ENCODE measurements at places on chromosomes 12 and 14. TPM values are rescaled to one million over a fixed set of nuclear protein-coding genes. Genes with fewer than 3 reads are reported as not detected.

- no peak for DNase-seq
Measured at GRCh38 chr14:68577802-68578541, 214.9 kb downstream of the ZFP36L1 start.

DIO3 gene
- polyA plus RNA-seq: 0.10 TPM

DNA sequence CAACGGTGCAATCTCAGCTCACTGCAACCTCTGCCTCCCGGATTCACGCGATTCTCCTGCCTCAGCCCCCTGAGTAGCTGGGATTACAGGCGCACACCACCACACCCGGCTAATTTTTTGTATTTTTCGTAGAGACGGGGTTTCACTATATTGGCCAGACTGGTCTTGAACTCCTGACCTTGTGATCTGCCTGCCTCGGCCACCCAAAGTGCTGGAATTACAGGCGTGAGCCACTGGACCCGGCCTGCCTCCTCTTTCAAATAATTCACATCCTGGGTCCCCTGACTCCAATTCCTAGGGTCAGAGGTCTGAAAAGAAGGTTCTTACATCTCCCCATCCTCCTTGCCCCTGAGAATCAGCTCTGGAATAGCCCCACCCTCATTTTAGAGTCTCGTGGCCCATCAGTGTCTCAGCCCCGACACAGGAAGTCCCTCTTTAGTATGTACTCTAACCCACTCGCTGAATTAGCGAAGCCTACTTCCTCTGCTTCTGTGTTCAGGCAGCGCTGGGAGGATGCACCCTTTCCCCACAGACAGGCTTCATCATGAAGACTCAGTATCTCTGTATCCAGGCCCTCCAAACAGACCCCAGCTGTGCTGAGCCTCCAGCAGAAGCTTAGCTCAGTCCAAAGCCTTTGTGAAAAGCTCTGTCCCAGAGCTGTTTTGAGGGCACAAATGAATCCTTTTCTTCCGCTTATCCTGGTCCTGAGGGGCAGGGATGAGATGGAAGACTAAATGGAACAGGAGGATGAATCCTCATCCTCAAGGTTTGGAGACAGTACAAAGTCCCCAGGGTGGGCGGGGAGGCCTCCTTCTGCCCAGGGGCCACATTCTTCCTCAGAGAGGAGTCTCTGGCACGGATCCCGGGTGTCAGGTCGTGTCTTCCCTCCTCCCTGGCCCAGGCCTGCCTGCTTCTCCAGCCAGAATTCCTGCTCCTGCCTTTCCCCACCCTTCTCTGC is 3.5 kb downstream of the LPAR5 start:
- DNase-seq: no peak

- no peak for DNase-seq
Measured at GRCh38 chr12:126950266-126950665, 1316.7 kb upstream of the TMEM132C start.

DNA sequence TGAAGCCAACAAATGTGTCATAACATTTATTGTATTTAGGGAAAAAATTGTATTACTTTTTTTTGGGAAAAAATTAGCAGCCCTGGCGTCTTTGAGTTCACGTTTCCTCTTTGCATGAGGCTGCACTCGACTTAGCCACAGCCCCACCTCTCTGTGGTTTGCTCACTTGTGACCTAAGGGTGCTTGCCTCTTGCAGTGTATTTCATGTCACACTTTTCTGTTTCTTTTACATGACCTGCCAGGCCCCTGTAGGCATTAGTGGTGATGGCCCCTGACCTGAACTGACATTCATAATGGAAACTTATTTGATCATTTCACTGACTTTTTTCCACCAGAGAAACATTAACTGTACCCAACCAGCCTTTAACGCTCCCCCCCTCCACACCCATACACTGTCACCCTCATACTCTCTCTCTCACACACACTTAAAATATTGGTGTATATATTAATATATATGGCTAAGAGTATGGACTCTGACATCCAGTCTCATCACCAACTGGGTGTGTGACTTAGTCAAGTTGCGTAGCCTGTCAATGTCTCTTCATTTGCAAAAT is 122.9 kb downstream of the PRKCH start:
- no peak for DNase-seq

DNA sequence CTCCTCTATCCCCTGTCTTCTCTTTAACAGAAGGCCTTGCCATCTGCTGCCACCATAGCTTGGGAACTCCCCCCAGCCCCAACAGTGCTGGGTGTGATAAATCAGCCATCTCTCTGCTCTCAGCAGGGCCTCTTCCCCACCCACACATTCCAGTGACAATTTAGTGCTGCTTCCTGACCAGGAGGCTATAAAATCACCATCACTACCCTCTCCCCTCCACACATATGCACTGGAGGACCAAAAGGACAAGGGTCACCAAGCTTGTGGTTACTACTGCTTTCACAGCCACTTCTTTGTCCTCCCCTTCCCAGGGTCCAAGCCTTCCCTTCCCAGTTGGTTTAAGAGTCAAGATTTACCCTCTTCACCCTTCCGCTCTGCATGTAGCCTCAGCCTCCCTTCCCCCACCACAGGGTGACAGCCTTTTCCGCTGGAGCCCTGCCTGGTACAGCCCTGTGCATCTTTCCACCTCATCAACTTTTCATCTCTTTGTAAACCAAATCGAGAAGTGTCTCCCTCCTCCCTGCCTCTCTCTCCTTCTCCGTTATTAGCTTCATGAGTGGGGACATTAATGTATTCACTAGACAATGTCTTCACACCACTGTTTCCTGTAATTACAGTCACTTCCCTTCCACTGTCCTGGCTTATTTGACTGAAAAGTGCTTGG is 9.4 kb downstream of the PSMB5 start:
- DNase-seq: peak; percentile 61
